ENCODE measurements at places on chromosomes 3 and 15.

DNA sequence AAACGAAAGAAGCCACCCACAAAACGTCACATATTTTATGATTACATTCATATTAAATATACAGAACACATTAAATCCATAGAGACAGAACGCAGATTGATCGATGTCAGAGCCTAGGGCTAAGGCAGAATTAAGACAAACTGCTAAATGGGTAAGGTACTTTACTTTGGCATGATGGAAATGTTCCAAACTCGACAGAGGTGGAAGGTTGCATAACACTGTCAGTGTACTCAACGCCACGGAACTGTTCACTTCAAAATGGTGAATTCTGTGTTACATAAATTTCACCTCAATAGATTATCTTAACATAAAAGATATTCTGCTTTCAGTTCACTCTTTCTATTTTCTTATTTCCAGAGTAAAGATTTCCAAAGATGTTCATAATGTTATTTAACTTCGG lies 158.4 kb downstream of the TBC1D5 start:
- DNase-seq: no peak

DNA sequence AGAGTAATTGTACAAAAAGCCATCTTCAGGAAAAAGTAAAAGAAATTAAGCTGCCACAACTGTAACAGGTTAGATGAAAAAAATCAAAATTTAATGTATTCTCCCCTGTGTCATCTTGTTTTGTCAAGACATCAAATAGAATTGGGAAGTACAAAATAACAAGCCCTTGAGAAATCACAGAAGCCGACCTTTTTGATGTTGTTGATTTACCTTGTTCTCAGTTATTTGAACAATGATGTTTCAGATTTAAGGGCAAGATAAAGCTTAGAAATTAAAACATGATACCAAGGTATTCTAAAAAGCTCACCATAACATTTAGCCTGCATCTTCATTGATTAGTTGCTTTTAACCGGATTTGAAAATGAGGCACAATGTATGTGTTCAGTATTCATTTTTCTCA lies 523.0 kb downstream of the FOXP1 start:
- DNase-seq: no peak

GRCh38 chr15:68510558-68510957 lies 68.2 kb upstream of the CORO2B start:
- no peak for DNase-seq

DNA sequence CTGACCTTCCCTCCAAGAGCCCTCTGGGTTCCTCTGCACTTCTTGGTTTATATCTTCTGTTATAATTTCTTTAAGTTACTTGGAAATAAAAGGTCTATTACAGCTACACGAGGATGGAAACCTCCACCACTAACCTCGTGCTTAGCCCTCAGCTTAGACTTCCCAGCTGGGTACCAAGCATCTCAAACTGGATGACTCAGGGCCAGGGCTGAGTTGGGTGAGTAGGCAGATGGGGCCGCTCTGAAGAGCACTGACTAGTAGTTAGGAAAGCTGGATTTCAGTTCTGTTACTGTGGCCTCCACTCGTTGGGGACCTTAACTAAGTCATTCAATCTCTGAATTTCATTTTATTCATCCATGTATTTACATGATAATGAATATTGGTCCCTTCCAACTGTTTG lies 1036.6 kb downstream of the IGSF11 start:
- DNase-seq: no peak

- DNase-seq: no peak
These were observed 477.4 kb downstream of the AGBL1 start for GRCh38 chr15:86557018-86557550.

GRCh38 chr3:194961149-194961548 lies 275.5 kb downstream of the FAM43A start:
- DNase-seq: no peak

GRCh38 chr3:58144478-58145325 lies 66.1 kb downstream of the DNASE1L3 start:
- DNase-seq: peak; percentile 9

DNA sequence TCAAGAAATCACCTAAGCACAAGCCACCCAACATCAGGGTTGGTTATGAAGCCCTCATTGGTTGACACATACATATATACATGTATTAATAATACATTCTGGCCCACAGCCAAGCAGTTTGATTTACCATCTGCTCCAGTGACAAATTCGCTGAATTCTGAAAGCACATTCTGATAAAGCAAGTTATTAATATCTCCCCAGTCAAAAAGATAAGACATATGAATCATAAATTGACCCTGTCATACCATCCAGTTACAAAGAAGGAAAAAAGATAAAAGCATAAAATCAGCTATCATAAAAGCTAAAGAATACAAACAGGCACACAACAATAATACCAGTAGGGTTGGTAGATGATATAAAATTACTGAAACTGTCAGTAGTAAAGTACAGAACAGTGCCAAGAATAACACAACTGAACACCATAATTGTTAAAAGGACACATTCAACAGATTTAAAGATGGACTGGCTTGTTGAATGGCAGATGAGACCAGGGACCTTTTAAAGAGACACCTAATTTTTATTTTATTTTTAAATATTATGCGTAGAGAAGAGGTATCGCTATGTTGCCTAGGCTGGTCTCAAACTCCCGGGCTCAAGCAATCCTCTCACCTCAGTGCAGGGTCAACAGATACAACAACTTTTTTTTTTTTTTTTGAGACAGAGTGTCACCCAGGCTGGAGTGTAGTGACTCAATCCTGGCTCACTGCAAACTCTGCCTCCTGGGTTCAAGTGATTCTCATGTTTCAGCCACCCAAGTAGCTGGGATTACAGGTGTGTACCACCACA lies 7.7 kb downstream of the SNX4 start:
- DNase-seq: no peak

- no peak for DNase-seq
These were observed 767 bp downstream of the GLT8D1 start for GRCh38 chr3:52704611-52705437.

- DNase-seq: no peak
These were observed 80.1 kb upstream of the PTX3 start for GRCh38 chr3:157356541-157356940.

GRCh38 chr3:112013784-112014143 lies 15.0 kb downstream of the TAGLN3 start:
- no peak for DNase-seq

- peak; percentile 32 for DNase-seq
These were observed 7.4 kb upstream of the CCDC33 start for GRCh38 chr15:74228723-74229081.

DNA sequence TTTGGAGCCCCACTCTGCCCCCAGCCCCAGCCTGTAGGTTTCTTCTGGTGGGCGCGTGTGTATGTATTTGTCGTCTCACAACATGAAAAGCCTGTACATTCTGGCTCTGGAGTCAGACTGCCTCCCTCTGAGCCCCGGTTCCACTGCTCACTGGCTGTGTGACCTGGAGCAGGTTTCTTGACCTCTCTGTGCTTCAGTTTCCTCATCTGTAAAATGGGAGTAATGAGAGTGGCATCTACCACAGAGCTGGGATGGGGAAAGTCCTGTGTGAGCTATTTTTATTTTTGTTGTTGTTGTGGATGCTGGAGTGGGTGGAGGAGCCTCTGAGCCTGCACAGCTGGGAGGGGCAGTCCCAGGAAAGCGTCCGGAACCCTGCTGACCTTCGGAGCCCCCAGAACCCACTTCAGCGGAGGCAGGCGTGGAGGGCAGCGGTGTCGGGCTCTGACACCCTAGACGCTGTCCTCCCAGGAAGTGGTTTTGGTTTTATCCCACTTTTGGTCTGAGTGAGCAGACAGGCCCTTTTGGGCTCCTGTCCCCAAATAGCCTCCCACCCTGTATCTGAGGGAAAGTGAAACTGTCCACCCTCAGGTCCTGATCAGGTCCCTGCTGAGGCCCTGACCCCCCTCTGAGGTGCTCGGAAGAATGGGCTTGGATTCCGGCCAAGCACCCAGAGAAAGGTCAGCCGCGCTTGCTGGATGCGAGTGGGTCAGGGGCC lies 103.5 kb downstream of the CHSY1 start:
- DNase-seq: no peak

DNA sequence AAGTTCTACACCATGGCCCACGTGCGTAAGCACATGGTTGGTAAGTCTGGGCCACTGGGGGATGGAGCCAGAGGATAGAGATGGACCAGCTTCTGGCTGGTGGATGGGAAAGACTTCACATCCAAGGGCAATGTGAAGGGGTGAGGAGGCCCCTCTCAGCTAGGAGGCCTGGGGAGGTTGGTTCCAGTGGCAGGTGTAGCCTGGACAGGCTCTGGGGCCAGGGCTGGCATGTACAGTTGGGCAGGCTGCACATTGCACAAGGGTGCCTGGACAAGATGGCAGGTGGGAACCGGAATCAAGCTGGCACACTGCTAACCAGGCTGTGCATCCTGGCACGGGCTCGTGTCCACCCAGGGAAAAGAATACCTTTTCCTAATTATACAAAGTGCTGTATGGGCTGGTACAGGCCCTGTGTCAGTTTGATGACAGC lies 8.1 kb downstream of the ZBTB47 start:
- DNase-seq: no peak

DNA sequence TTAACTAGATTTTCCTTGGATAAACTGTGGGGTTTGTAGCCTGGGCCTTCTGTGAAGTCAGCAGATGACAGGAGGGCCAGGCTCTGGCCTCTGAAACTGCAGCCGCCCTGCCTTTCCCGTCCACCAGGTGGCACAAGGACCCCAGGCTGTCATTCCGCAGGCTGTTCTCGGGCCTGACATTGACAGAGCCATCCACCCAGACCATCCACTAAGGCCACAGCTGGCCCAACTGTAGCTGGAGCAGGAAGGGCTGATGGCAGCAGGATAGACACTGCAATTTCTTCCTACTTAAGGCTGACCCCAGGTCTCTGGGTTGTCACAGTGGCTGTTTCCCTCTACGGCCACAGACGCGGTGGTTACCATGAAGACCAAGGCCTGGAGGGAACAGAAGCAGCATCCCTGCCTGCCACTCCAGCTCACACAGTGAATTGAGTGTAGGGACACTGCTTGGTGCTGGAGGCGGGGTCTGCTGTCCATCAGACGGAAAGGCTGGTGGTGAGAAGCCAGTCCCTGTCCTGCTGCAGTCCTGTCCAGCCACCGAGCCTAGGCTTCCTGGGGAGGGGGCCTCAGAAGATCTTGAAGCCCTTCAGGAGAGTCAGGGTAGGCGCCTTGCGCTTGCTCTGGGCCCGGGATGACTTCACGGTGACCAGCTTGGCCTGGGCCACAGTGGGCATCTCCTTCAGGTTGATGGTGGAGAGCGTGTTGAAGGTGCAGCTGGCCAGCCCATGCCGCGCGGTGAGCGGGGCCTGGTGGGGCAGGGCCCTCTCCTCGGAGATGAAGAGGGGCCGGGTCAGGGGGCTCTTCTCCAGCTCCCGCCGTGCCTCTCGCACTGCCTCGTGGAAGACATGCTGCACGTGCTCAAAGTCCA lies 9.4 kb downstream of the SLC51B start:
- DNase-seq: no peak

GRCh38 chr3:33170531-33170930 lies 48.1 kb downstream of the SUSD5 start:
- no peak for DNase-seq

GRCh38 chr3:56118968-56119367 lies 349.3 kb downstream of the ERC2 start:
- DNase-seq: no peak

- no peak for DNase-seq
These were observed 525.1 kb upstream of the GOLIM4 start for GRCh38 chr3:168620854-168621253.

- no peak for DNase-seq
These were observed 334.8 kb downstream of the ERC2 start for GRCh38 chr3:56133423-56133822.

GRCh38 chr3:123688241-123688747 lies 103.4 kb upstream of the HACD2 start:
- no peak for DNase-seq

GRCh38 chr15:63922261-63922904 lies 88.6 kb upstream of the HERC1 start:
- DNase-seq: no peak

DNA sequence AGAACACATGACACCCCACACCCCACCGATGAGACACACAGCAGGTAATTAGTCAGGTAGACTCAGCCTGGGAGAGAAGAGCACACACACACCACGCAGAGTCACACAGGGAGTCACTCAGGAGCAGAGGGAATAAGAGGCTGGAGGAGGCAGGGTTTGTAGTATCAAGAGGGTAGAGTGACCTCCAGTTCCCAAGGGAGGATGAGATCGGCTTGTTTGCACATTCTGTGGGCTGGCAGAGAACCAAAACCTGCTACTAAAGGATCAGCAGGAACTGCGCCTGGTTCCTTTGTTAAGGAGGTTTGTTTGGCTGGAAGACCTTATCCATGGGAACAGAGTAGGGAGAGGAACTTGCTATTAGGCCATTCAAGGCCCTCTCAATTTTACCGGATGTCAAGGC lies 281.4 kb upstream of the SLCO3A1 start:
- DNase-seq: peak; percentile 91

DNA sequence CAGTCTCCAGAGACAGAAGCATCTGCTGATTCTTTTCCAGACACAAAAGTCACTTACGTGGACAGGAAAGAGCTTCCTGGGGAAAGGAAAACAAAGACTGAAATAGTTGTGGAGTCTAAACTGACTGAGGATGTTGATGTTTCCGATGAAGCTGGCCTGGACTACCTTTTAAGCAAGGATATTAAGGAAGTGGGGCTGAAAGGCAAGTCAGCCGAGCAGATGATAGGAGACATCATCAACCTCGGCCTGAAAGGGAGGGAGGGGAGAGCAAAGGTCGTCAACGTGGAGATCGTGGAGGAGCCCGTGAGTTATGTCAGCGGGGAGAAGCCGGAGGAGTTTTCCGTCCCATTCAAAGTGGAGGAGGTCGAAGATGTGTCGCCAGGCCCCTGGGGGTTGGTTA lies 25.4 kb downstream of the SYNM start:
- DNase-seq: no peak

DNA sequence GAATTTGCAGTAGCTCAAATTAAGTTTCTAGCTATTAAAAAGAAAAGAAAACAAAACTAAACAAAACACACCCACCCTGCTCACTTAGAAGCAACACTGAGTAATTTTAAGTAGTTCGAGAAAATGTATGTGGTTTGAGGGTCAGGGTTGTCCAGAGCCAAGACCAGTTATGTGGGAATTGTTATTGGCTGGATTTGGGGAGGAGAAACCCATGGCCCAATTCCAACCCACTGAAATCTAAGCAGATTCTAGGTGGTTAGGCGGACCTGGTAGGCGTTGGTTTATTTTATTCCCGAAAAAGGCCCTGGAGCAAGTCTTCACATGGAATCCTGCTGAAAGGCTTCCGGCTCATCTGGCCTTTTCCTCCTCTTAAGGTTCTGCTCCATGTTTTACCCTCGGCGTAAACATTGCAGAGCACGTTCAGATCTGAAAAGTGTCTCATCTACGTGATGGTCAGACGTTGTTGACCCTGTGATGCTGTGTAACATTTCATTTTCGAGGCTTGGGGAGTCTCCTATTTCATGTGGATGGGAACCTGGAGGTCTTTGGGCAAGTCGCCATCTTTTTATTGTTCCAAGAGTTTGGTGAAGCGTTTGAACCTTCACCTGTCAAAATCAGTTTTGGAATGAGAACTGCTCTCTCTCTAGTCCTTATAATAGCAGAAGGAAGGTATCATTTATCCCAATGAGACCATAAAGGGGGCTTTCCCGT lies 64.0 kb downstream of the FLNB start:
- no peak for DNase-seq

GRCh38 chr15:42876224-42876623 lies 44.4 kb downstream of the TTBK2 start:
- no peak for DNase-seq
